ENCODE measurements at places on chromosomes 2 and 18.

GRCh38 chr18:37482433-37482832 lies 83.2 kb downstream of the CELF4 start:
- no peak for ATAC-seq

DNA sequence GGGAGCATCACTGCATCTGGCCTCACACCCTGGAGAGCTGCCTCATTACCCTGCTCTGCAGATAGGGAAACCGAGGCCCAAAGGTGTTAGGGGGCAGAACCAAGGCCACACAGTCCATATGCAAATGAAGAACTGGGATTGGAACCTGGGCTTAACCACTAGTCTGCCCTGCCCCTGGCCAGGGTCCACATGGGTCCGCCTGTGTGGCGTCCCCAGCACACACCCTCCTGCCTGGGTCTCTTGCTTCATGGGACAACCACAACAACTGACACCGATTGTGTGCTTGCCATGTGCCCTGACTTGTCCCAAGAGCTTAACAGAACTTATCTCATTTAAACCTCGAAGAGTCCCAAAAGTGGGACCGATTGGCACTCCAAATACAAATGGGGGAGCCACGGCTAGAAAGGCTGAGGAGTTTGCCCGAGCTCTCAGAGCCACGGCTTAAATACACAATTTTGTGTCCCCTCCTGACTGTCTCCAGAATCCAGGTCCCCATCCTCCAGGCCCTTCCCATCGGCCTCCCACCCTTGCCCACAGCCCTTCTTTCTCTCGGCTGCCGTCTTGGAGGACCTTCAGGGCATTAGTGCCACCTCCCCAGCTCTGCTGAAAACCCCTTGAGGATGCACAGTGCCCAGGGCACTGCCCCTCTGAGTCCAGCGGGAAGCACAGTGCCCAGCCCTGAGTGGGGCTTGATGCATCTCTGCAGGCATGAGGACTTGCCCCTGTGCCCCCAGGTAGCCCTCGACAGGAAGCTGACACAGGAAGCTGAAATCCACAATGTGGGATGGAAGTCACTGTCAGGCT lies 5.8 kb upstream of the DUSP2 start:
- ATAC-seq = no peak

GRCh38 chr2:102301867-102302362 lies 9.4 kb upstream of the IL1RL1 start:
- peak; percentile 56 for ATAC-seq

- ATAC-seq = no peak
Measured at GRCh38 chr18:21933931-21934765, 193.6 kb downstream of the MIB1 start.

- ATAC-seq = no peak
Measured at GRCh38 chr2:46161315-46161714, 135.9 kb upstream of the EPAS1 start.

DNA sequence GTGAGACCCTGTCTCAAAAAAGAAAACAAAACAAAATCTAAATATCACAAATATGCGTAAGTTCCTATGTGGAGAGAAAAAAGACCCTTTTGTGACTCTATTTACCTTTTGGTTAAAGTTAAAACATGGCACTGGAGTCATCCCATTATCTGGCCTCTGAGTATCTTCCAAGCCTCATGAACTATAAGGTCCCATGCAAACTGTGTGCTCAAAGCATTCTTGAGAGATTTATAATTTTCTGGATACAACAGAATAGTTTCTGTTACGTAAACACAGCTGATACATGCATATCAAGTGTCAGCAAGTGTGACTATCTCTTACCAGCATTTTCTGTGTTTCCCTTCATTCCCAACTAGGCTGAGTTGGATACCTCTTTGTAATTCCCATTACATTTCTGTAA lies 8.8 kb upstream of the NOSTRIN start:
- ATAC-seq = no peak

DNA sequence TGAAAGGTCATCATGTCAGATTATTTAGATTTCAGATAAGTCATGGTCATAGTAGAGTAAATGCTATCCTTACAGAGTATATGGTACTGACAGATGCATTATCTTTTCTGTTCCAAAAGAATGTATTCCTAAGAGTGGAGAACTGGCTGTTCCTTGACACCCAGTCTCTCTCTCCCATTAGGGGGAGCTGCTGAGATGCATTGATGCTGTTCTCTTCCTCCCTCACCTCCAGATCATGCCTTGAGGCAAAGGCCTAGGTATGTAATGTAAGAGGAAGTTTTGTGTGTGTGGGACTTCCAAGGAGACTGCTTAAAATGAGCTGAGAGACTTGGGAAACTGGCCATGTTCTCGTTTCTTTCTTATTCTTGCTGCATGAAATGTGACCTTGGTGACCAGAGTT lies 979.5 kb upstream of the CELF4 start:
- no peak for ATAC-seq
